ENCODE measurements at places on chromosomes 3 and 15.

- DNase-seq, result no peak
These were observed 142.9 kb upstream of the NR2F2 start for GRCh38 chr15:96187341-96188305.

- DNase-seq, result no peak
These were observed 938 bp upstream of the SLCO2A1 start for GRCh38 chr3:134030379-134031347.

GRCh38 chr3:120071259-120071658, 23.0 kb downstream of the GSK3B start:
- DNase-seq, result no peak

GRCh38 chr3:134406331-134407238, 32.3 kb upstream of the AMOTL2 start:
- DNase-seq, result peak; percentile 79

- DNase-seq, result no peak
These were observed 51.1 kb downstream of the CGNL1 start for GRCh38 chr15:57427367-57427821.

DNA sequence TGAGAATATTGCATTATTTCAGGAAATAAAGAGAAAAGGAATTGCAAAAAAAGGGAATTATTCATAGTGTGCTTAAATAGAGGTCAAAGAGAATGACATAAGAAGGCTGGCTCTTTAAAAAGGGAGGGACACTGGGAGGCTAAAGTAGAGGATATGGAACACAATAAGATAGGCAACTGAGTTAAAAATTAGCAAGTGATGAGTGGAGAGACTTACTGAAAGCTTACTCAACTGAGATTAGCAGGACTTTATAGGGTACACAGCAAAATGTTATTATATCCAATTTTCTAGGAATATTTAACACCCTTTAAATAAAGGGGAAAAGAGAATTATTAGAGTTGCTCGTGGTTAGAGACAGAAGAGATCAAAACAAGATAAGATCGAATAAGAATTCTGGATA, 375.2 kb downstream of the LSAMP start:
- DNase-seq, result no peak

DNA sequence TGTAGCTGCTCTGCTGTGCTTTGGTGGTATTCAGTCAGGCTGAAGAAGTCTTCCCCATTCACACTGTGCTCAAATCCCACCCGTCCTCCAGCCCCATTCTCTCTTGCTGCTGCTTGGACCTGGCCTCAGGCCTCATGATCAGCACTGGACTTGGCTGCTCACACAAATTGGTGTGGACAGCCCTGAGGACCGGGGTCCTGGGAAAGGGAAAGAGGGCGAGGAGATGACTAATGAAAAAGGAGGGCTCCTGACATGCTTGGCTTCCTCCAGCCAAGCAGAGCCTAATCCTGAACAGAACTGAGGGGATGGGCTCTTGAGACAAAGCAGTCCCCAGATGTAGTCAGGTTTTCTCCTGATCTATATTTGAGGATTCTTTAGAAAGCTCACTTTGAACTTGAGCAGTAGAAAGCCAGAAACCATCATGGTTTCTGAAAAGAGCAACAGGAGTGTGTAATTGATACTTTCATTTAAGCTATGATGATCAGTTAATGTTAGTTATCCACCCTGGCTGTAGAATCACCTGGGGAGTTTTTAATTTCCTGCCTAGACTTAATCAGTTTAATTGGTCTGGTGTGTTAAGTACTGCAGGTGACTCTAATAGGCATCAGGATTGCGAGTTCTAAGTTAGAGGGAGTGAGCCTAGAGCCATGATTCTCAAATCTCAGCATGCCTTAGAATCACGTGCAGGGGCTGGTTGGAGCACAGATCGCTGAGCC, 79.4 kb upstream of the THBS1 start:
- DNase-seq, result no peak

GRCh38 chr3:194738254-194739093, 52.8 kb downstream of the FAM43A start:
- DNase-seq, result peak; percentile 40

GRCh38 chr3:169946336-169946735, 20.3 kb upstream of the SEC62 start:
- DNase-seq, result no peak

GRCh38 chr3:187210545-187211327, 13.4 kb downstream of the RTP1 start:
- no peak for DNase-seq

GRCh38 chr3:185823078-185824044, 1.5 kb downstream of the IGF2BP2 start:
- DNase-seq, result no peak
